ENCODE measurements at places on chromosomes 2 and 18.

GRCh38 chr2:105536175-105536574 is 137.3 kb upstream of the FHL2 start:
- DNase-seq: no peak

DNA sequence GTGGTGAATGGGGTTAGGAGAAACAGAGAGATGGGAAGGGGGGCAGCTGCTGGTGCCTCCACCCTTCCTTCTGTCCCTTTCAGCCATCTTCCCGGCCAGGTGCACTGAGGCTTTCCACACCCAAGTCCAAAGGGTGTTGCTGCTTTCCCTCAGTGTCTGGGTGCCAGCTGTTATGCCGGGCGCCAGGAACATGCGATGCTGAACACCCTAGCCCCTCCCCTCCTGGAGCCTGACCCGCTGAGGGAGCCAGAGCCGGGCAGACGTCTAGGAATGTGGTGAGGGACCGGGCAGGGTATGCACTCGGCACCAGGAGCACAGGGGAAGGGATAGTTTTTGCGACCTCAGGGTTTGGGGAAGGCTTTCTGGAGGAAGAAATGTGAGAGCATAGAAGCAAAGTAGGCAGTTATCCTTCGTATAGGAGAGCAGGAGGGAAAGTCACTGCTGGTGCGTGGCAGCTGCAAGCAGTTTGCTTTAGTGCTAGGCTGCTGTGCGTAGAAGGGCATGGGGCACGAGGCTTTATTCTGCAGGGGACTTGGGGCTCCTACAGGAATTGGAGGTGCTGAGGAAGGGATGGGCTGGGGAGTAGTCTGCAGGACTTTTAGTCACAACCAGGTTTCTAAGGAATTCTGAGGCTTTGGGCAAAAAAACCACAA is 147.7 kb downstream of the TSN start:
- no peak for DNase-seq

DNA sequence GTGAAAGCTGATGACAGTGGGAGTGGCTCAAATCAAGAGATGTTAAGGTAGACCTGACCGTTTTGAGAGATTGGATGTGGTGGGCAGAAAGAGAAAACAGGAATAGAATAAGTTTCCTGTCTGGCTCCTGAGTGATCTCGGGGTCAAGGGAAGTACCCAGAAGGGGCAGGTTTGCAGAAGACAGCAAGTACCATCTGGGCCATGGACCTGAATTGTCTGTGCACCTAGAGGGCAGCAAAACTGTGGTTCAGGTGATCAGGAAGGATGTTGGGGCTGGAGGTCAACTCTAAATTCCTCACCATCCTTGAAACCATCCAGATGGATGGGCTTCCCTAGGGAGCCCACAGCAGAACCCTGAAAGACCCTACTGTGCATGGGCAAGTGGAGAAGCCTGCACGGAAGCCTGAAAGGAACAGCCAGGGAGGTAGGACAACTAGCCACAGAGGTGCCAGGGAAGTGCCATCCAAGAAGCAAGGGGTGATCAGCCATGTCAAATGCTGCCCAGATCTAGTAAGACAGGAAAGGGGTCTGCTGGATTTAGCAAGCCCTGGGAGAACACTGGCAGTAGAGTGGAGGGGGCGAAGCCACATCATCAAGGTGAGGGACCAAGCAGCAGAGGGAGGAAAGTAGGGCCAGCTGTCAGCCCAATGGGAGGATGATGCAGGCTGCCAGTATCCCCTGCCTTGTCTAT is 8.0 kb downstream of the TEX261 start:
- DNase-seq: no peak

DNA sequence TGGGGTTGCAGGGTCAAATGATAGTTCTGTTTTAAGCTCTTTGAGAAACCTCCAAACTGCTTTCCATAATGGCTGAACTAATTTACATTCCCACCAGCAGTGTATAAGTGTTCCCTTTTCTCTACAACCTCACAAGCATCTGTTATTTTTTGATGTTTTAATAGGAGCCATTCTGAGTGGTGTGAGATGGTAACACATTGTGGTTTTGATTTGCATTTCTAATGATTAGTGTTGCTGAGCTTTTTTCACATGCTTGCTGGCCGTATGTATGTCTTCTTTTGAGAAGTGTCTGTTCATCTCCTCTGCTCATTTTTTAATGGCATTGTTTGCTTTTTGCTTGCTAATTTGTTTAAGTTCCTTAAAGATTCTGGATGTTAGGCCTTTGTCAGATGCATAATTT is 107.7 kb downstream of the PDE11A start:
- no peak for DNase-seq

DNA sequence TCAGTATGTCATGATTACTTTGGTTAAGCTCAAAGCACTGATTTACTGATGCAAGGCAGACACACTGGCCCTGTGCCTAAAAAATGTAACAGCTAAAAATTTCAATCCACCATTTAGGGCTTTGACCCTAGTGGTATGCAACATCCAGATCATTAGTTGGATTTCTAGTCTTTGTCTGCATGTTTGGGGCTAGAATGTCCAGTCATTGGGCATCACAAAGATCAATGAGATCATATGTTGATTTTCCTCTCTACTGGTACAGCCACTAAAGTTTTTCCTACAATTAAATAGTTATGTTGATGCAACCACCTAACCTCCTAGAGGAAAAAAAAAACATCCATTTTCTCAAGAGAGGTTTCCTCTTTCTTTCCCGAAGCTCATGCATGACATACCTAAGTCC is 53.4 kb upstream of the REV1 start:
- DNase-seq: no peak

GRCh38 chr2:114784890-114785583 is 342.6 kb downstream of the DPP10 start:
- no peak for DNase-seq

DNA sequence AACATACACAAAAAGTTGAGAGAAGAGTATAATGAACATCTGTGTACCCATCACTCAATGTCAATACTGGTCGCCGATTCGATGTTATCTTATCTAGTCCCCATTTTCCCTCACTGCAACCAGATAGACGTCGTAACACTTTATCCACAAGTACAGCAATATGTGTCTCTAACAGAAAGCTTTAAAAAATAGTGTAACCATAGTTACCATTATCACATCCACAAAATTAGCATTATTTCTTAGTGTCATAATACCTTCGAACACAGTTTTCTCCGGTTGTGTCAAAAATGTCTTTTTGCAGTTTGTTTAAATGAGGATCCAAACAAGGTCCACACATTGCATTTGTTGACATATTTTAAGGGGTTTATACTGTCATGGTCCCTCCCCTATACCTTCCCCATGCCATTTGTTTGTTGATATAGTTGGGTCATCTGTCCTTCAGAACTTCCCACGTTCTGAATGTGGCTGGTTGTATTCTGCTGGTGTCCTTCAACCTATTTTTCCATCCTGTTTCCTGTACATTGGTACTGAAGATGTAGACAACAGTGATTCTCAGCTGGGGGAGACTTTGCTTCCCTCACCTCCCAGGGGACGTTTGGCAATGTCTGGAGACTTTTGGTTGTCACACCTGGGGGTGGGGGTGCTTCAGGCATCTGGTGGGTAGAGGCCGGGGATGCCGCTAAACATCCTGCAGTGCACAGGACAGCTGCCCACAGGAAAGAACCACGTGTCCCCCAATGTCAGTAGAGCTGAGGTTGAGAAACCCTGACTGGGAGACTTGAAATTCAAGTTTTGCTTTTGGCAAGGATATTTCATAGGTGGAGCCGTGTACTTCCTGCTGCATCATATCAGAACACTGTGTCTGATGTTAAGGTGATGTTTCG is 72.7 kb upstream of the SPRED2 start:
- DNase-seq: no peak

- DNase-seq: no peak
These were observed 8.9 kb upstream of the POU3F3 start for GRCh38 chr2:104844807-104845551.

Data from fibroblast of the aortic adventitia (primary cell).